ENCODE measurements at places on chromosomes 7 and 10.

GRCh38 chr7:2247141-2247995 lies 5.3 kb downstream of the NUDT1 start:
- no peak for DNase-seq

GRCh38 chr7:135573541-135573940 lies 15.8 kb downstream of the NUP205 start:
- no peak for DNase-seq

GRCh38 chr7:2860627-2861133 lies 16.6 kb upstream of the GNA12 start:
- DNase-seq = no peak

GRCh38 chr10:83489161-83489560 lies 650.1 kb upstream of the GHITM start:
- no peak for DNase-seq

DNA sequence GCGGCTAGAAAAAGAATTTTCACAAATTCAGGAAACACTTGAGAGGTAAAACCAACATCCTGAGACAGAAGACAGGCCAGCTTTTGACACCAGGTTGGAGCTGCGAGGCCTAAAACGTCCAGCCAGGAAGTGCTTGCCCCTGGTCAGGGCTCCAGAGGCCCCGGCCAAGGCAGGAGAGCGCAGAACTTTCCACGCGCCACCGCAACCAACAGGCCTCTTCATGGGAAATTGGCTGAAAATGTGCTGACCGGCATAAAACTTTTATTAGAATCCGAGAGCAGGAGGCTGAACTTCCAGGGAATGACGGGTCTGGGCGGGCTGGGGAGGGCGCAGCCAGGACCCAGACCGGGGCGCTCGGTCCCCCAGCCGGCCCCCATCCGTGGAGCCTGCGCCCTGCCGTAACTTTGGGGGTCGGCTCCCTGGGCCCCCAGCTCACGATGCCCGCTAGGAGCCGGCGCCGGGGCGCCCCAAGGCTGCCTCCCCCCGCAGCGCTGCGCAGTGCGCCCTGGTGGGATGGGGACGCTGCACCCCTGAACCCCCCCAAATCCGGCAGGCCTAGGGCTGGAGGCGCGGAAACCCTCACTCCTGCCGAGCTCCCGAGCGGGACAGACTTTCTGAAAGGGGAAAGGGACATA lies 414.0 kb upstream of the MKI67 start:
- DNase-seq = no peak

GRCh38 chr7:122528879-122529481 lies 169.9 kb downstream of the RNF133 start:
- DNase-seq = peak; percentile 30

DNA sequence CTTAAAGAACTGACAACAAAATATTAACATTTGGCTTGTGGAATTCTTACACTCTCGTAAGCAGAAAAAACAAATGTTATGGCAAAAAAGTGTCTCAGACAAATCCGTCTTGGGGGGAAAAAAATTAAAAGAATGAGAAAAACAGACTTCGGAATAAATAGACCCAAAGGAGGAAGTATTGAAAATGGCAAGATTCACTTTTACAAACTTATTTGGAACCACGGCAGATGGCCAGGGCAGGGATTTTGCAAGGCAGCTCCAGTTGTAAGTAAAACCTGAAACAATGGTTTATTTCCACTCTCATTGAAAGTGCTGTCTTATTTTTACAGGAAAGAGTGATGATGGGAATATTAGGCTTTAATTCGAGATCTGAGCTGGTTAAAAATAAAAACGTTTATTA lies 1.5 kb upstream of the ZNF438 start:
- DNase-seq = peak; percentile 40

All from fibroblast of gingiva (primary cell).